C1 segment of cervical spinal cord (tissue), 14 donors: ENCODE measurements at places on chromosomes 5 and 9.

- no peak for DNase-seq
These were observed 156.4 kb downstream of the SPOCK1 start for GRCh38 chr5:137342764-137343163.

GRCh38 chr5:11595045-11595444 lies 309.2 kb downstream of the CTNND2 start:
- no peak for DNase-seq

DNA sequence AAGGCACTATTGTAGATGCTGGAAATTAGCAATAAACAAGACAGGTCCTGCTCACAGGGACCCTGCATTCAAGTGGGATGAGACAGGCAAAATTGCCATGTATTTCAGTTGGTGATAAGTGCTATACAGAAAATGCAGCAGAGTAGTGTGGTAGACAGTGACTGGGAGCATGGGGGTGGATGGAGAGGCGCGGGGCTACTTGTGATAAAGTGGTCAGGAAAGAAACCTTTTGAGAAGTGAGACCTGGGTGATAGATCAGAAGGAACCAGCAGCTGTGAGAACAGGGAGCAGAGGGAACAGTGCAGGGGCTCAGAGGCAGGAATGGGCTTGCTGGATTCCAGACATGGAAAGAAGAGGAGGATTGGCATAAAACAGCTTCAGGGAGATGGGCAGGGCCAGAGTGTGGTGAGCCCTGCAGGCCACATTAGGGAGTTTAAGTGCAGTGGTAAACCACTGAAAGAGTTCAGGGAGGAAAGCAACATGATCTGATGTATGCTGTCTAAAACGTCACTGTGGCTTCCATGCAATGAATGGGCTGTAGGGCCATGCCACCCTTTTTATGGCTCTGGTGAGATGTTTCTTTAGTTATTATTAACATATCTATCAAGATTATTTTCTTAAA lies 7.3 kb downstream of the CRHBP start:
- no peak for DNase-seq

- DNase-seq: no peak
These were observed 96.1 kb upstream of the NR3C1 start for GRCh38 chr5:143499480-143500114.

- DNase-seq: no peak
These were observed 5.5 kb upstream of the GALNT12 start for GRCh38 chr9:98801969-98802371.

GRCh38 chr9:33197279-33198152 lies 30.4 kb upstream of the B4GALT1 start:
- DNase-seq: no peak

GRCh38 chr5:109917154-109917546 lies 227.4 kb downstream of the MAN2A1 start:
- DNase-seq: no peak

DNA sequence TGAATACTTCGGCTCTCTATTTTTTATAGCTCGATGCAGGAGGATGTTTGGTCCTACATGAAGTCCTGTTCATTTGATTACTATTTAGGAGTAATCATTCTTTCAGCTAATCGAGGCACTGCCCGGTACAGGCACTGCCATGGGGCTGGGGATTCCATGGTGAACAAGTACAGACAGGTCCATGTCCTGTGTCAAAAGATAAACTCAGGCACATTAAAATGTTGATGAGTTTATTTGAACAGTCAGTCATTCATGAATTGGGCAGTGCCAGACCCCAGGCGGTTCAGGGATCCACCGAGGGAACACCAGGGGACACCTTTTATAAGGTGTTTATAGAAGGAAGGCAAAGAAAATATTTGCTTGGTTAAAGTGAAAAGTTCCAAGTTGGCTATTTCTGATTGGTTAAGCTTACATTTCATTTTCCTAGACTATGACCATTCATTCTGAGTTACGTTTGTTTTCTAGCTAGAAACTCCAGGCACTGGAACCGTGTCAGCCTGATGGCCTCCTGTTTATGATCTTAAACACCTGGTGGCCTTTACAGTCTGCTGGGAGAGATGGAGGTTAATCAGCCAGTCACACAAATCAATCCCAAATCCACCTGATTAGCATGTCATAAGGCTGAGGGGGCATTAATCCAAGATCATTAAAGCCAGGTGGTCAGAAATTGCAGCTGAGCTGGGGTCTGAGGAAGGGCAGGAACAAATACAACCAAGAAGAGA lies 47.0 kb upstream of the TDRD7 start:
- no peak for DNase-seq

- DNase-seq: no peak
These were observed 206.4 kb downstream of the C9orf50 start for GRCh38 chr9:129414377-129414992.

- no peak for DNase-seq
These were observed 52.1 kb downstream of the C9orf50 start for GRCh38 chr9:129568560-129569501.
